Endothelial cell of umbilical vein (primary cell): ENCODE measurements at places on chromosomes 3 and 15. TPM values are rescaled to one million over a fixed set of nuclear protein-coding genes. Genes with fewer than 3 reads are reported as not detected.
A peak's percentile ranks its signal among the peaks of the same experiment; 100 is the strongest.

Gene MRPL3
- 68.2 and 68.8 TPM in 2 replicates for total RNA-seq

DNA sequence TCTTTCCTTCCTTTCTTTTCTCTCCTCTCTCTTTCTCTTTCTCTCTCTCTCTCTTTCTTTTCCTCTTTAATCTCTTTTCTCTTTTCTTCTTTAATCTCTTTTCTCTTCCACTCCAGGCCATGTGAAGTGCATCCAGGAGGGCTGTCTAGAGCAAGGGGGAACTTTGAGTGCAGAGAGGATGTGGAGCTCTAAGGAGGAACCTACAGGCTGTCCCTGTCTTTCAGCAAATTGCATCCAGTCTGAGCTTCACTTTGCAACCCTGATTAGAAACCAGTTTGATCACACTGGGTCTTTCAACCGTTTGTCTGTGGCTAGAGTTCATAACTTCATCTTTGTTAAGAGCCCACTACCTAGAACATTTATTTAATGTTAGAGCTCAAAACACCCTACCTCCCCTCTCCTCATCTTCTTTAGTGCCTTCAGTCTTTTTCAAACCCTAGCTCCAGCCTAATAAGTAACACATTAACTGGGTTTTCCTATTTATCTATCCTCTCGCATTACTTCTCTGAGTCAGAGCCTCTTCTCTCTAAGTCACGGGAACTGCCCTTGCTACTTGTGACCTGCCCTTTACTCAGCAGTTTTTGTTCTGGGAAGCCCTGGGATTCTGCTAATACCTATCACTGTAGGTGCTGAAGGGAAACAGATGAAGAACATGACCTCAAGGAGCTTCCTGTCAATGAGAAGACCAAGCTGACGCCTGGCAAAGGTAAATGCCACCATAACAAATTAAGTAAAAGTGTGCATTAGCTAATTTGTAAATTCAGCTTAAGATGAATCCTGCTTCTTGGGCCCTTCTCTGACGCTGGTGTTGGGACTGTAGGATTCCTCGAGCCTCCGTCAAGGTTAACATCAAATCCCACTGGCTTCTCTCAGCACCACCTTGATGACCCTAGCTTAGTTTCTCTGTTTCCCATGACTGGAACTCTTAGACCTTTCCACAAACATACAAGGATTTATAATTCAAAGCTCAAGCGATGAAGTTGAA is at the start of gene GCNT3:
Gene GCNT3 (plus strand): TSS at position 508 of the 985 bp plus-strand sequence. CDS start 6,456 bp downstream, outside the sequence.
- peaks cover 8% of the 10 kb centered on the region for H3K4me1 ChIP-seq
- no peaks in the 10 kb centered on the region for H3K36me3 ChIP-seq
- peaks cover 1% of the 10 kb centered on the region for H3K27me3 ChIP-seq
- no peak within 1 kb of the TSS for H3K4me3 ChIP-seq
- no peak for DNase-seq
- H3K27ac ChIP-seq, result no peak within 1 kb of the TSS

DNA sequence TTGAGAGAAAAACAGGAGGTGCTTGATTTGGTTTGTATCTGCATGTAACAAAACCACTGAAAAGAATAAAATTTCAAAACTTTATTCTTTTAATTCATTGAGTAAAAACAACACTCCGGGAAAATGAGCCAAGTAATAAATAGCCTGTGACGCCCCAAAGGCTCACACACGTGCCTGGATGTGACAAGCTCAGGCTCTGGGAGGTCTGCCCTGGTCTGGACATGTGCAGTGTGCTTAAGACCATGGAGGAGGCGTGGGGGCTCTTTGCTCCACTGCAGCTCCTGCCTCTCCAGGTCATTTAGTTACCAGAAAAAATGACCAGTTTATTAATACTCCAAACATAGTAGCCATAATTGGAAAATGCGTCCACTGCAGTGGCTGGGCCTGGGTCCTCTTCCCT is 8.6 kb upstream of the NME9 start:
- H3K27me3 ChIP-seq, result peaks cover 11% of the 10 kb centered on the region
- no peak overlapping the region for H3K4me3 ChIP-seq
- no peaks in the 10 kb centered on the region for H3K4me1 ChIP-seq
- no peak for DNase-seq

DNA sequence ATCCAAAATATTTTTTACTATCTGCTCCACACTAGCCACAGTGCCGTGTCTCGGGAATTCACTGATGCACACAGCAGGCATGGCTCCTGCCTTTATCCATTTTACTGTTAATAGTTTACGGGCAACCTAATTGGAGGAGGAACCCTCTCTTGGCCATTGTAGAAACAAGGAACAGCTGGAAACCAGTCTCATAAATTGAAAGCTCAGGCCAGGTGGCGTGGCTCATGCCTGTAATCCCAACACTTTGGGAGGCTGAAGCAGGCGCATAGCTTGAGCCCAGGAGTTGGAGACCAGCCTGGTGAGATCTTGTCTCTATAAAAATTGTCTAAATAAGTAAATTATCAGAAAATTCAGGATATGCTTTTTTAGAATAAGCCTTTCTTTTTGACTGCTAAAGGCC is 39.0 kb downstream of the IL5RA start:
- H3K4me3 ChIP-seq, result no peak overlapping the region
- no peaks in the 10 kb centered on the region for H3K36me3 ChIP-seq
- DNase-seq, result no peak
- no peaks in the 10 kb centered on the region for H3K4me1 ChIP-seq
- no peak overlapping the region for H3K27ac ChIP-seq
- H3K27me3 ChIP-seq, result no peaks in the 10 kb centered on the region

Gene NTRK3
- not detected in 2 replicates for total RNA-seq

GRCh38 chr3:40302784-40303183 is 6.7 kb upstream of the EIF1B start:
- peaks cover 10% of the 10 kb centered on the region for H3K4me1 ChIP-seq
- no peak overlapping the region for H3K4me3 ChIP-seq
- H3K36me3 ChIP-seq, result no peaks in the 10 kb centered on the region

- no peaks in the 10 kb centered on the region for H3K27me3 ChIP-seq
- DNase-seq, result peak; percentile 22
- no peaks in the 10 kb centered on the region for H3K4me1 ChIP-seq
- no peak overlapping the region for H3K4me3 ChIP-seq
- no peak overlapping the region for H3K27ac ChIP-seq
Measured at GRCh38 chr3:77320514-77320913, 280.6 kb downstream of the ROBO2 start.

Gene MYZAP
- total RNA-seq, result 6.1 and 8.1 TPM in 2 replicates

- no peak overlapping the region for H3K27ac ChIP-seq
- no peak for DNase-seq
- H3K4me3 ChIP-seq, result no peak overlapping the region
- peaks cover 38% of the 10 kb centered on the region for H3K27me3 ChIP-seq
- H3K4me1 ChIP-seq, result peaks cover 20% of the 10 kb centered on the region
- H3K36me3 ChIP-seq, result no peaks in the 10 kb centered on the region
Measured at GRCh38 chr3:72274493-72275330, 489.8 kb upstream of the PROK2 start.

Gene TMEM266
- total RNA-seq, result not detected in 2 replicates

DNA sequence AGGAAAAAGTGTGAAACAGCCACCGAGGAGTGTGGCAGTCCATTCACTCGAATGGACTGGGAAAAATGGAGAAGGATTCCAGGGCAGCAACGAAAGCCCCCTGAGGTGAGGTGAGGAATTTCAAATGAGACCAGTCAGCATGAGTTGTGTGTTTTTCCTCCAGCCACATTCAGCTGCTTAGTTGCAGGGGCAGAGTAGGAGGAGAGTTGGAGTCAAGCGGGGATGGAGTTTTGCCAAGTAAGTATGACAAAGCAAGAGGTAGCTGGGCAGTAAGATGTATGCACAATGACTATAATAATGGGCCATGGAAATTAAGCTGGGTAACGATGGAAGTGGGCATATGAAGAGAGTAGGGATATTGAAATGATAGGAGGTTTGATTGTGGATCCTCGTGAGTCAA is 64.4 kb downstream of the CCDC54 start:
- no peaks in the 10 kb centered on the region for H3K36me3 ChIP-seq
- DNase-seq, result no peak
- no peak overlapping the region for H3K4me3 ChIP-seq
